ENCODE measurements at places on chromosomes 3 and 15.

DNA sequence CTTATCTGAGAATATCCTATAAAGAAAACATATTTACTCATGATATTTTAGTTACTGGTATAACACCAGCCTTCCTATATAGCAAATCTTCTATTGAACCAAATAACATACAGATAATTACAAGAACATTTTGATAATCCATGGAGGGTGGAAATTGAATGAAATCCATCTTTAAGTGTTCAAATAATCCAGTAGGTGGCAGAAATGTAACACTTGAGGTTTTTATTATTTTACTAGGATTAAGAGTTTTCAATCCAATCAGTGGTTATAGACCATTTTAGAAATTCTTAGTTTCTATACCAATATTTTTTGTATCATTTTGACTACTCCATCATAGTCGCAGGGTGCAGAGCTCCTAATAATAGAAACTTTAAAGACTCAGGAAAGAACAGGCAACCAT lies 101.9 kb upstream of the KCNH8 start:
- no peak for DNase-seq

DNA sequence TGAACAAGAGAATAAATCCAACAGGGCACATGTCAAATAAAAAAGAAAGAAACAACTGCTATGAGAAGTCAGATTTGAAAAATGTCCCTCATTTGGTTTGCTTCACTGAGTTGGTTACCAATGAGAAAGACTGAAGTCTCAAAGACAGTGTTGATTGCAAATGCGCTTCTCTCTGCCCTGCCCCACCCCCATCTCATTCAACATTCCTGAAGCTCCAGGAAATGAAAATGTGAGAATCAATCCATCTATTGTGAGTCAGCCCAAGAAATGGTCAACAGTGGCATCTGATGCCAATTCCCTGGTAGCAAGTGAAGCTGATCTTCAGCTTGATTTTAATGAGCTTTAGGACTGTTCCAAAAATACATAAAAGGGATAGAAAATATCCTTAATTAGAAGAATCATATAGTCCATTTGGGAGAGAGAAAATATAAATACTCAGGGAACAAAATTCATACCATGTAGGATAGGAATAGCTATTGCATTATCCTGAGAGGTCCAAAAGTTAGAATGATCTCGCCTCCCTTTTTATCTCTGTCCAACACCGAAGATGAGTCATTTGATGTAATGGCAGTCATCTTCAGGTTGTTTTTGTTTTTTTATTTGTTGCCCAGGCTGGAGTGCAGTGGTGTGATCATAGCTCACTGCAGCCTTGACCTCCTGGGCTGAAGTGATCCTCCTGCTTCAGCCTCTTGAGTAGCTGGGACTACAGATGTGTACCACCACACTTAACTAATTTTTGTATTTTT lies 200.3 kb upstream of the UMPS start:
- no peak for DNase-seq

- no peak for DNase-seq
These were observed 54.2 kb downstream of the MEIS2 start for GRCh38 chr15:37045859-37046740.

DNA sequence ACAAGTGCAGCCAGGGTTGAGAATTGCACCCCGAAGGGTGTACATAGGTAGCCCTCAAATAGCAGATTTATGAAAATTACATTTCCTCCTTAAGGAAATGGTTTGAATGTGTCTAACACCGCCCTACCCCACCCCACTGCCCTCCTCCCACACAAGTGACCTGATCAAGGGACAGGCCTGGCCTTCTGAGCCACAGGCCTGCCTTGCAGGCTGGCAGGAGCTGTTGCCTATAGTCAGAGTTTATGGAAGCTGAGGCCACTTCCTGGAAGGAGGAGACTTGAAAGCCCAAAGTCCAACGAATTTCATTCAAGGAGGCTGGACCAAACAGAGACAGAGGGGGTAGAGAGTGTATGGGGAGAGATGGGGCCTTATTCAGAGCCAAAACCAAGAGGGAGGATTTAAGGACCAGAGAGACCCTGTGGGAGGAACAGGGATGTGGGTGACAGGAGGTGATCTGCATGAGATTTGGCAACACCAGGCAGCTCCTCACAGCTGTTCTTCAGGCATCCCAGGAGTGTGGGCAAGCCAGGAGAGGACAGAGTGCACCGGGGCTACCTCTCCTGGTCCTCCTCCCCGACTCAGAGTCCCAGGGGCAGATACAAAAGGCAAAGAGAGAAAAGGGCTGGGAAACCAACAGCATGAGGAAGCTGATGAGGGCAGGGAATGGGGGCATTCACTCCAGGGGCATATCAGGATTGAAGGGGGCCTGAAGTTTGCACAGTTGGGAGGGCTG lies 100.4 kb upstream of the HES1 start:
- DNase-seq = no peak

- DNase-seq = no peak
These were observed 105.7 kb downstream of the LRRC49 start for GRCh38 chr15:70998319-70998718.

GRCh38 chr3:152961323-152961722 lies 126.4 kb downstream of the P2RY1 start:
- no peak for DNase-seq

- DNase-seq = no peak
These were observed 9.7 kb downstream of the ZIC4 start for GRCh38 chr3:147396712-147397046.

DNA sequence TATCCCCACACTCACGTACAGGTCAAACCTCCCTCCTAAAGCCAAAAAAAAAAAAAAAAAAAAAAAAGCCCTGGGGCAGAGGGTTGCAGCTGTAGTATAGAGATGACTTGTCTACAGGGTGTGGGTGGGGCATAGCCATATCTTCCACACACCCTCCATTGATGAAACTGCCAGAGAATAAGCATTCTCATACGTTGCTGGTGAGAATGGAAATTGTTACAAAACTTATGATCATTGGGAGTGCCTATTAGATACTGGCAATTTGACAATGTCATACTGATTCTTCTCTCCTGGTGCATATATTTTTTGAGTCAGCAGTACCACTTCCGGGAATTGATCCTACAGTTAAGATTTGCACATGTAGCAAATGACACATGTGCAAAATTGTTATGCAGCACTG lies 11.0 kb upstream of the CTNNB1 start:
- no peak for DNase-seq

GRCh38 chr3:88403319-88403718 lies 253.6 kb downstream of the C3orf38 start:
- no peak for DNase-seq

DNA sequence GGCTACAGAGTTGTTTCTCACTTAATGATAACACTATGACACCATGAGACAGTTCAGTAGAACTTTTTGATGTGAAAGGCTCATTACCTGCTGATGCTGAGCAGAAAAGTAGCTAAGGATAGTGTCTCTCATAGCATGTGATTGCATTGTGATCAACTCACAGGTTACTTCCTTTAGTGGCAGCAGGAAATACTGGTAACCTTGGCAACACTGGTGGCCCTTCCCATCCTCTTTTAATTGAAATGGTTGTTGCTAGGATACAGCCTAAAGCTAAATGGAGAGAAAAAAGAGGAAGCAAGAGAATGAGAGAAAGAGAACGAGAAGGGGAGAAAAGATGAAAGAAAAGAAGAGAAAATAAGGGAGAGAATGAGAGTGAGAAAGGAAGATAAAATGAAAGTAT lies 204.7 kb upstream of the GAP43 start:
- DNase-seq = no peak

- DNase-seq = no peak
These were observed 221.0 kb downstream of the ZMAT3 start for GRCh38 chr3:178850450-178851190.

DNA sequence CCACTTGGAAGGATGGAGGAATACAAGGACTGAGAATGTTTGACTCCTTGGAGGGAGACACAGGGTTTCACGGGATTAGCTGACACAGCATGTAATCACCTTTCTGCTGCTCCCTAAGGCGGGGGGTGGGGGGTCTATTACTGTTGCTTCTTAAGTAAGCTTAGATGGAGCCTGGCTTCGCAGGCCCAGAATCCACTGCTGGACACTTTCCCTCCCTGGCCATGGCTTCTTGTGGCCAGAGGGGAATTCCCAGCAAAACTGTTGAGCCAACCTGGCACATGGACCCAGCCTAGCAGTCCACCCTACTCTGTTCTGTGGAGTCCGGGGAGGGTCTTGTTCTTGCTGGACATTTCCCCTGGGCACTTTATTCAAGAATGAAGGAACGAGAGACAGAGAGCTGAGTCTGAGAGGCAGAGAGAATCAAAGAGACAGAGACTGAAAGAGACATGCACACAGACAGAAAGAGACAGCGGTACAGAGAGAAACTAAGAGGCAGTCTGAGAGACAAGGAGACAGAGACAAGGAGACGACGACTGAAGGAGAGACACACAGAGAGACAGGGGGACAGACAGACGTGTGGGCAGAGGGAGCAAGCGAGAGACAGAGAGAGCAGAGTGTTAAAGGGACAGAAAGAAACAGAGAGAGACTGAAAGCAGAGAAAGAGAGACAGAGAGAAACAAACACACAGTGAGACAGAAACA lies 55.6 kb upstream of the DLG1 start:
- no peak for DNase-seq

DNA sequence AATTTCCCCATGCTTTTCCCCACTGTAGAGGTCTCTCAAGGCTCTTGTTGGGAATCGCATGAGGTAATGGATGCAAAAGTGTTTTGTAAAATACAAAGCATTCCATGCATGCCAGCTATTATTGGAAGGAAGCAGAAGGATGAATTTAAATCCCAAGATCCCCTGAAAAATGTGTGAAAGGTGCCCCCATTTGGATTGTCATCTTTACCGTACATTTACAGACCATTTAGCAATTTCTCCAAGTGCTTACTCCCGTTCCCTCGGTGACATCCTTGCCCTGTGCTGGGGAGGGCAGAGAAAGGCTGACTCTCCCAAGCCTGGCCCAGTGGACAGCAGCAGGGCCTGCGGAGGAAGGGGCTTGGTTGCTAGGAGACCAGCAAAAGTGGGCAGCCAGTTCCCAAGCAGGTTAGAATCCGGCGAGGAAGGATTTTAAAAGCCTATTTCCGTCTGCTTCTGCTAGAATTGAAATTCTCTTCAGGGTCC lies 31.1 kb upstream of the NEO1 start:
- no peak for DNase-seq

DNA sequence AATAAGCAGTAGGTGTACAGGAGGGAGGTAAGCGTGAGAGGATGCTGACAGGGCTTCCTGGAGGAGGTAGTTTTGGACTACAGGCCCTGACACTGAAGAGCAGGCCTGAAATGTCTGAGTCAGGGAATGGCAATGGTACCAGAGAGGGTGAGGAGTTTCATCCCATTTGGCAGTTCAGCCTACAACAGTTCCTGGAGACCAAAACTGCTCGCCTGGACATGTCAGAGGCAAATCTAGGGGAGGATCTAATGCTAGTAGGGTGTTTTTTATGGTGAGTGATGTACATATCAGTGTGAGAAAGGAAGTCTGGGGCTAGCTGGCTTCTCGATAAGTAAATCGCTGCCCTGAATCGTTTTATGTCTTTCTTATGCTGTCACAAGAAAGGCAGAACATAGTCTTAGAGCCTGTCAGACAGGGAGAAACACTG lies 13.8 kb upstream of the TNFSF10 start:
- no peak for DNase-seq

- DNase-seq = no peak
These were observed 53.8 kb downstream of the MGLL start for GRCh38 chr3:127768346-127769008.

DNA sequence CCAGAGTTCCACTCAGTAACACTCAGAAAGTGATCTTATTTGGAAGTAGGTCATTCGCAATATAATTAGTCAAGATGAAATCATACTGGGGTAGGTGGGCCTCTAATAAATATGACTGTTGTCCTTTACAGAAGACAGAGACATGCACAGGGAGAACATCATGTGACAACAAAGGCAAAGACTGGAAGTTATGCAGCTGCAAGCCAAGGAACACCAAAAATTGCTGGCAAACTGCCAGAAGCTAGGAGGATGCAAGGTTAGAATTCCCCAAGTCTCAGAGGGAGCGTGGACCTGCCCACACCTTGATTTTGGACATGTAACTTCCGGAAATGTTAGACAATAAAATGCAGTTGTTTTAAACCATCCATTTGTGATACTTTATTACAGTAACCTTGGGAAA lies 471.5 kb upstream of the AGTR1 start:
- DNase-seq = no peak

DNA sequence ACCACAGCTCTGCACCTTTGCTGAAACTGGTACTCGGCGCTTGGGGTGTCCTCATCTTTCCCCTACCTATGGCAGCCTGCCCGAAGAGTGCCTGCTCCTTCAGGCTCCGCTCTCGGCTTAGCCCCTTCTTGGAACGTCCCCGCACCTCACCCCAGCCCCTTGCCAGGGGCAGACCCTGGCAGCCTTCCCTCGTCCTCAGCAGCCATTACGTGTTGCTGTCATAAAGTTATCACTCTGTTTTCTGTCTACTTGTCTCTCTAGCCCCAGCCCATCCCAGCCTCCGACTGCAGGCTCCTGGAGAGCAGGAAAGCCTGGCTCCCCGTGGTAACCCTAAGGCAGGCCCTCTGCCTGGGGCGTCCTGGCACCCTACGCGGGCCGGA lies 5.1 kb upstream of the BAHD1 start:
- no peak for DNase-seq

DNA sequence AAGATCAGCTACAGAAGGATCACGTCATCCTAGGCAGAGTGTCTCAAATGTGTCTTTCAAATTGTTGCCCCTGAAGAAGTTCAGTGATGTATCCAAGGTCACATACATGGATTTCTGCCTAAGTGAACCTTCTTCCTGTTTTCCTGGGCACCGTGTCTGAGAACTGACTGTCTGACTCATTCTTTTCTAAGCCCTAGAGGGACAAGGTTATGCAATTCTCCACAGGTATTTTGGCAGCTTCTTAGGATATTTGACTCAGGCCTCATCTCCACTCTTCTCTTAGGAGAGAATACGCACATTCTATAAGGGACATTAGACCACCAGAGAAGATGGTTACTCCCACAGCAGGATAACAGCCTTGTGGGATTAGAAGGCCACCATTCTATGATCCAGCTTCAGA lies 391.9 kb upstream of the THBS1 start:
- no peak for DNase-seq

GRCh38 chr15:80418892-80419537 lies 14.8 kb downstream of the ARNT2 start:
- DNase-seq = no peak

GRCh38 chr3:63228087-63228486 lies 50.0 kb upstream of the SYNPR start:
- DNase-seq = no peak

GRCh38 chr3:147379651-147380050 lies 26.7 kb downstream of the ZIC4 start:
- DNase-seq = no peak

- DNase-seq = no peak
These were observed 31.6 kb downstream of the CBLB start for GRCh38 chr3:105837143-105837740.

All from CD4-positive, alpha-beta T cell treated with Interferon gamma for 1 hour (primary cell).